ENCODE measurements at places on chromosomes 12 and 14.

DNA sequence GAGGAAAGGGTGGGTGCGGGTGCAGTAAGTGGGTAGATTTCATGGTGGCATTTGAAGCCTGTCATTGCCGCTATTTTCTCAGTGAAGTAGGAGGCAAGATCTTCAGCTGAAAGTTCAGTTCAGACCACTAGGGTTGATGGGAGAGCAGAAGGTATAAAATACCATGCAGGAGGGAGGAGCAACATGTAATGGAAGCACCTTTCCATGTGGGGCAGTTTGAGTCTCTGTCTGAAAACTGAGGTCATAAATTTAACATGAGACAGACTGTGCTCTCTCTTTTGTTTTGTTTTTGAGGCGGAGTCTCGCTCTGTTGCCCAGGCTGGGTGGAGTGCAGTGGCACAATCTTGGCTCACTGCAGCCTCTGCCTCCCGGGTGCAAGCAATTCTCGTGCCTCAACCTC is 22.7 kb downstream of the LRRC74A start:
- DNase-seq: no peak

DNA sequence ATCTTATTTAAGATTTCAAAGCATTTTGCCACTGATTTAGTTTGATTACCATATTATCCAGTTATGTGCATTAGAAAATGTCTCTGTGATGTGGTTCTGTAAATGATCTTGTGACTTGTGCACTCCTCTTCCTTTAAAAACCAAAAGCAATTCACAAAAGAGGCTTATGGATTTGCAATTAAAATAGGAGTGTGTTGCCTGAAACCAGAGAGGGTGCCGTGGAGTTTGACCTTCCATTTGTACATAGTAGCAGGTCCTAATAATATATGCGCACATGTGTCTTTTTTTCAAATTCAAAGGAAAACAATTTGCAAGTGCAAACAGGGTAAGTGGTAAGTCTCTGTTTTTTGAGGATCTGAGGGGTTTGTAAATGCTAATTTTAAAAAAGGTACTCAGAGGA is 470.9 kb downstream of the VRK1 start:
- no peak for DNase-seq

DNA sequence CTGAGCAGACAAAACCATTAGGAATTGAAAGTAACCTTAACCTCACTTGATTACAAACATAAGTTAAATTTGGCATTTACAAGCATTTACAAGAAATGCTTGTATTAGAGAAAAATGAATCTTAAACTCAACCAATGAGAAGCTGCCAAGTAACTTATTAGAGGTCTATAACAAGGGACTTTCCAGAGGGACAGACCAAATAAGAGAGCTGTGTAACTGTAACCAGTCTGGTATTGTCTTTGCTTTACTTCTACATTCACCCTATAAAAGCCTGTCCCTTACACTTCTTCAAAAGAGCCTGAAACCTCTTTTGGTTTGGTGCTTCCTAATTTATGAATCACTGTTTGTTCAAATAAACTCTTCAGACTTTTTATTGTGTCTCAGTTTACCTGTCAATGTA is 450.0 kb upstream of the FAR2 start:
- DNase-seq: no peak

GRCh38 chr12:129676411-129676810 is 227.4 kb downstream of the TMEM132D start:
- no peak for DNase-seq

DNA sequence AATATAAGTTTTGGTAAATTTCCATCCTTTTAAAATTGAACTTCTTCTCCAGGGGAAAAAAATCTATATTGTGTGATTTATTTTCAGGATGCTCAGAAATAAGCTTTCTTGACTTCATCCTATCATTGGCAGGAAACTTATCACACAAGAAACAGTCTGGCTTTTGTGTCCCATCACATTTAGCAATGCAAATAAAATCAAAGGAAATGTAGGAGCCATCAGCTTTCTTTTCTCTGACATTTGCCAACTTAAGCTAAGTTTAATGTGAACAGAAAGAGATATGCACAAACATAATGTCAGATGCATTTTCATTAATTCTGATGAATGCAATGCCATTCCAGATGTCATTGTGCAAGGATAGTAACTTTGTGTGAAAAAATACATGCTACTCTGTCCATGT is 56.6 kb downstream of the LIN7A start:
- DNase-seq: no peak

- DNase-seq: no peak
Observed at GRCh38 chr12:103947871-103948555, 17.7 kb upstream of the TDG start.

GRCh38 chr12:99140017-99140720 is 495.1 kb downstream of the APAF1 start:
- DNase-seq: no peak

Measured in stimulated activated CD8-positive, alpha-beta memory T cell treated with anti-CD3 and anti-CD28 coated beads, Interleukin-4, amount 100 ng/mL, for 4 hours (primary cell).